Esophagus mucosa (tissue), 1 donor: ENCODE measurements at places on chromosomes 1 and 21. TPM values are rescaled to one million over a fixed set of nuclear protein-coding genes. Genes with fewer than 3 reads are reported as not detected.

CFAP141 gene
- not detected for total RNA-seq

TRIM67 gene
- total RNA-seq: not detected

RNF2 gene
- total RNA-seq: 12.6 TPM

LMX1A gene
- 0.04 TPM for total RNA-seq

CR1L gene
- total RNA-seq: not detected
